ENCODE measurements at places on chromosomes 5 and 9.

DNA sequence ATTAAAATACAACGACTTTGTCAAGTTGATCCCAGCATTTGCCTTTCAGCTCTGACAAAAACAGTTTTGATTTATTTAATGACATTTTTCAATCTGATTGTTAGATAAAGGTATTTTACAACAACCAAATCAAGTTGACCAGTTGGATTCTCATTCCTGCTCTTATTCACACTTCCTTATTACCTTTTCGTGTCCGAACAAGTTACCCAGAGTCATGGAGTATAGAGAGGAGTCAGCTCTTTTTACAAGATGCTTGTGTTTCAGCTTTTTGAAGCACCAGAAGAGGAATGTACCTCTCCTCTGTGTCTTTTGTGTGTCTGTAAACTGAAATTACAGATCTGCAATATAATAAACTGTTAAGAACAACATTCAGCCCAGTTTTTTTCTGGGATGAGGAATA, 151.3 kb upstream of the TMEM161B start:
- no peak for DNase-seq

- no peak for DNase-seq
These were observed 210.1 kb downstream of the MTRR start for GRCh38 chr5:8079056-8079455.

DNA sequence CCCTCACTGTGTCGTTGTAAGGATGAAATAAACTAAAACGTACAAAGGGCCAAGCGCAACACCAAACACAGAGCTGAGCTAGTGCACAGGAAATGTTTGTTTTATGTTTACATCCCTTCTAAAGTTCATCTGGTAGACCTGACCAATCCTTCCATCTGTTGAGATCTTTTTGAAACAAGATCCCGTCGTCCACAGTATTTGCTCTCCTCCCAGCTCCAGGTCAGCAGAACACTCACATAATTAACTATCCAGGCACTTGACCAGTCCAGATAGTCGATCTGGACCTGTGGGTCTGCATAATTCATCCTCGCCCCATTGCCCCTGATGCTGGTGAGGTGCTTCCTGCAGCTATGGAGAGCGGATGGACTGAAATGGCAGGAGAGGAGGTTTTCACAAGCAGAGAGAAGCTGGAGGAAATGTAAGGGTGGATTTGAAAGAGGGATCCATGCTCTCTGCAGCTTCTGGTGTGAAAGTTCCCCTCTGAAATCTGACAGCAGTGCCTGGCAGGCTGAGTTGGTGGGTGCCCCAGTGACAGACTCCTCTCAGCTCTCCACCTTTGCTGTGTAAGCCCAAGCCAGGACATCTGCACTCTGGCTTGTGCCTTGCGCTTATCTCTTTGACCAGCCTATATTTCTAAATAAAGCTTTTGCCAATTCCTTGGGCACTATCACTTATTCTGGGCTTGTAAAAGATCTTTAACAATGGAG, 102.4 kb downstream of the TTLL11 start:
- DNase-seq, result no peak

- DNase-seq, result no peak
These were observed 35.8 kb upstream of the TGFBR1 start for GRCh38 chr9:99069075-99069474.

DNA sequence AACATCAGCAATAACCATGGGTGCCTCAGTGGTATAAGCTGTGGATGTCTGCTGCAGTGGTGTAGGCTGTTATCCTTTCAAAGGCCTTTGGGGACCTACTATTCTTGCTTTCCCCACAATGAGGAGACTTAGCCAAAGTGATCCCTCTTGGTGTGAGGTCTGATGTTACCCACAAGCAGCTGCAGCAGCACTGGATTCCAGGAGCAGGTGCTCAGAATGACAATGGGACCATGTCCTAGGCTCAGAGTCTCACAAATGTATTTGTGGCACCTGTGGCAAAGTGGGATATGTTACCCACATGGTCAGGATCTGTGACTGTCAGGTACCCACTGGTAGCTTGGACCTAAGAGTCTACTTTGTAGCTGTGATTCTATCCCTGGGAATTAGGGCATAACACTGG, 70.4 kb downstream of the RNF130 start:
- no peak for DNase-seq

DNA sequence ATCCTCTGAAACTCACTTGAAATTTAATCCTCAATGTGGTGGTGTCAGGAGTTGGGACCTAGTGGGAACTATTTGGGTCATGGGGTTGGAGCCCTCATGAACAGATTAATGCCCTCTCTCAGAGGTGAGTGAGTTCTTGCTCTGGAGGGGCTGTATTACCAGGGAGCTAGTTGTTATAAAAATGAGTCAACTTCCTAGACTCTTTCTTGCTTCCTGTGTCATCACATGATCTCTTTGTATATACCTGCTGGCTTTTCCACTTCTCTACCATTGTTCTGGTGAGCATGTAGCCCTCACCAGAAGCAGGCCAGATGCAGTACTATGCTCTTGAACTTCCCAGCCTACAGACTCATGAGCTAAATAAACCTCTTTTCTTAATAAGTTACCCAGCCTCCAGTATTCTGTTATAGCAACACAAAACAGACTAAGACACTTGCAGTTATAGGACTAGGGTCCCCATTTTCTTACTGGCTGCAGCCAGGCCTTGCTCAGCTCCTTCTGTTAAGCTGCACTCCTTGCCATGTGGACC, 127.5 kb downstream of the SUSD1 start:
- no peak for DNase-seq

DNA sequence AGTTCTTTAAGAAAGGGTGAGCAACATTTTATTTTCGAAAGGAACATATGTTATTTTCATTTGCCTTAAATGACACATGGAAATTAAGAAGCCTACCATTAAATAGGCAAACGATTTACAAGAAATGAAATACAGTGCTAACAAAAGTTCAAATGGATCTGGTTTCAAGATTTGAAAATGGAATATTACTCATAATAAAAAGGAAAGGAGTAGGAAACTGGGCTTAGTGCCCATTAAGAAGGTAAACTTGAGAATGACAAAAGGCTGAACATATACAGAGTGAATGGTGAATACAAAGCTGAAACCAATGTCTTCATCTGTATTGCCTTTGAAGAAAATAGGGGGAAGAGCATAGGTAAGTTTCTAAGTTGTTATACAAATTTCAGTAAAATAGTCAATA, 974.2 kb upstream of the C9orf72 start:
- DNase-seq, result no peak

- DNase-seq, result no peak
These were observed 1082.9 kb upstream of the SEMA6A start for GRCh38 chr5:117657541-117657940.

GRCh38 chr5:18091142-18091541, 456.9 kb downstream of the TAF11L14 start:
- DNase-seq, result no peak

GRCh38 chr5:151040211-151040747, 19.9 kb downstream of the GPX3 start:
- no peak for DNase-seq

- DNase-seq, result no peak
These were observed 616.6 kb downstream of the GABRG2 start for GRCh38 chr5:162684145-162684544.

GRCh38 chr5:53480416-53481158, at the start of gene FST:
TSS of gene FST (plus strand) at chr5:53480629. CDS start at chr5:53480792, 163 bp downstream.
- no peak for DNase-seq

- DNase-seq, result no peak
These were observed 260.8 kb upstream of the TNC start for GRCh38 chr9:115378758-115379157.

DNA sequence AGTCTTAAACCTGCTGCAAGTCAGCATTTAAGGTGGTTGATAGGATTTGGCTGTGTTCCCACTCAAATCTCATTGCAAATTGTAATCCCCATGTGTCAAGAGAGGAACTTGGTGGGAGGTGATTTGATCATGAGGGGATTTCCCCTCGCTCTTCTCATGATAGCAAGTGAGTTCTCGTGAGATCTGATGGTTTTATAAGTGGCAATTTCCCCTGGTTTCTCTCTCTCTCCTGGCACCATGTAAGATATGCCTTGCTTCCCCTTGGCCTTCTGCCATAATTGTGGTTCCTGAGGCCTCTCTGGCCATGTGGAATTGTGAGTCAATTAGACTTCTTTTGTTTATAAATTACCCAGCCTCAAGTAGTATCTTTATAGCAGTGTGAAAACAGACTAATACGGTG, 84.3 kb upstream of the SMC2 start:
- no peak for DNase-seq

DNA sequence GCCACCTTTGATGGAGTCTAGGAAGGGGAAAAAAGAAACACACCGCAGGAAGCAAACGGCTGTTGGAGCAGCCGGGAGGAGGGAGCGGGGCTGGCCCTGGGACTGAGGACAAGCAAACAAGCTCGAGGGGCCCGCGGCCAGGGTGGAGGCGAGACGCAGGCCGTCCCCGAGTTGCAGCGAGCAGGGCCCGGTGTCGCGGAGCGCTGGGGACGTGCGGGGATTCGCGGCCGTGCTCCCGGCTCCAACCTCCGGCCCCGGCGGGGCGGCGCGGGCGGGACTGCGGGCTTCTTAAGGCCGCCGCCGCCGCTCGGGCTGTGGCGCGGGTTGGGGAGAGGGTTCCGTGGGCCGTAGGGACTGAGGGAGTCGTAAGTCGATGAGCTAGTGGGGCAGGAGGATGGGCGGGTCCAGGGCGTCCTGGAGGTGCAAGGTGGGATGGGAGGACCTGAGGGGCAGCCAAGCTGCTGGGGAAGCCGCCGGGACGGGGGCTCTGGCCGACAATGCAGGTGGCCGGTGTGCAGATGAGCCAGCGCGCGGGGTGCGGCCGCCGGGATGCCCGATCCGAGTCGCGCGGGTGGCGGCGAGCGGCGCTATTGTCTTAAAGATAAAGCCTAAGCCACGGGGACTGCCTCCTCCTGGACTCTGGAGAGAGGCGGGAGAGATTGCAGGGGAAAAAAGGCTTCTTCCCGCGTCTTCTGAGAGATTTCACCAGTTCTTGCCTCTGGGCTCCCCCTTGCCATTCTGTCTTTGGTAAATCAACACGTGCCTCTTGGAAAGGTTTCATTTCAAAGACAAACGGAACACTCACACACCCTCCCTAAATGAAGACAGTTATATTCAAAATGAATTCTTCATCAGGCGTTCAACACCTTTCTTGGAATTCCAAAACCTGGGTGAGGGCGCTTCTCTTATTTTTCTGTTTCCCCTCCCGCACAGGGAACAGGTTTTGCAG, 1.6 kb upstream of the HAPLN1 start:
- DNase-seq, result no peak

GRCh38 chr5:169909945-169910344, 70.3 kb downstream of the INSYN2B start:
- no peak for DNase-seq

DNA sequence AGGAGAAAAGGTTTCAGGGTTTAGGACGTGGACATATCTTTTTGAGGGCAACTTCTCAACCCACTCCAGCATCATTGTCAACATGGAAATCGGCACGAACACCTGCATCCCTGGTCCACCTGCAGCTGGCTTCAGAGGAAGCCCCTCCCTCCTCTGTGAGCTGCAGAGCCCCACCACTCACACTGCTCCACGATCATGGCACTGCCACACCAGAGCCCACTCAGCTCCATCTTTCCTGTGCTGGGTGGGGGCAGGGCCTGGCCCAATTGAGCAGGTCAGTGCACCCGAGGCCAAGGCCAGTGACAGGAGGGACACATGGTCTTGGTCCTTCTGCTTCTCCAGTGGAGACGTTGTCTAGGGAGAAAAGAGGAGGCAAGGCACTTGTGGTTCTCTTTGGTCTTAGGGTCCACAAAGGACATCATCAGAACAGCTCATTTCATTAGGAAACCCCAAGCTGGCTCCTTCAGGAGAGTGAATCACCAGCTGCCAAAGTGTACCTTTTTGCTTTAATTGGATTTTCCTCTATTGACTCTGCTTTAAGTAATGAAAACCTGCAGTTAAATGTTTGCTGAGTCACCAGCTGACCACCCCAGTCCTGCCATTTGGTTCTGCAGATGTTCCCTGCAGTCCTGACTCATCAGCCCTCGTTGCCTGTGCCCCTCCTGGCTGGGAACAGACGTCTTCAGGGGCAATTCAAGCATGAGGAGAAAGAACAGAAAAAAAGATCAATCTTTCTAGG, 56.2 kb downstream of the UBE2QL1 start:
- no peak for DNase-seq

GRCh38 chr5:74322191-74322590, 318.3 kb downstream of the ENC1 start:
- no peak for DNase-seq

DNA sequence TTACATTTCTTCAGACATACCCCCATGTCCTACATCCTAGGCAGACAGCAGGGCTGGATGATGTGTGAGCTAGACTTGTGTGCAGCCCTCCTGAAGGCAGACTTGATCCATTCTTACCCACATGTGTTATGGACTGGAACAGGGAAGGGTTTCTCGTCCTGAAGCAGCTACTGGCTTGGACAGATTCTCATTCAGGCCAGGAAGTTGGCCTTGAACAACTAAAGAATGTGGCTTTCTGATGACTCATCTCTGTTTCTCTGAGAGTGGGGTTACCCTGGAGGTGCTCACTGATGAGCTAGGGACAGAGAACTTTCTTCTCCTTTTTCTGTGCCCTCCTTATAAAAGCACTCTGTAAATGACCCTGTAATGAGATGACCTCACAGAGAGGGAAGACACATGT, 246.5 kb downstream of the PCSK5 start:
- DNase-seq, result no peak

DNA sequence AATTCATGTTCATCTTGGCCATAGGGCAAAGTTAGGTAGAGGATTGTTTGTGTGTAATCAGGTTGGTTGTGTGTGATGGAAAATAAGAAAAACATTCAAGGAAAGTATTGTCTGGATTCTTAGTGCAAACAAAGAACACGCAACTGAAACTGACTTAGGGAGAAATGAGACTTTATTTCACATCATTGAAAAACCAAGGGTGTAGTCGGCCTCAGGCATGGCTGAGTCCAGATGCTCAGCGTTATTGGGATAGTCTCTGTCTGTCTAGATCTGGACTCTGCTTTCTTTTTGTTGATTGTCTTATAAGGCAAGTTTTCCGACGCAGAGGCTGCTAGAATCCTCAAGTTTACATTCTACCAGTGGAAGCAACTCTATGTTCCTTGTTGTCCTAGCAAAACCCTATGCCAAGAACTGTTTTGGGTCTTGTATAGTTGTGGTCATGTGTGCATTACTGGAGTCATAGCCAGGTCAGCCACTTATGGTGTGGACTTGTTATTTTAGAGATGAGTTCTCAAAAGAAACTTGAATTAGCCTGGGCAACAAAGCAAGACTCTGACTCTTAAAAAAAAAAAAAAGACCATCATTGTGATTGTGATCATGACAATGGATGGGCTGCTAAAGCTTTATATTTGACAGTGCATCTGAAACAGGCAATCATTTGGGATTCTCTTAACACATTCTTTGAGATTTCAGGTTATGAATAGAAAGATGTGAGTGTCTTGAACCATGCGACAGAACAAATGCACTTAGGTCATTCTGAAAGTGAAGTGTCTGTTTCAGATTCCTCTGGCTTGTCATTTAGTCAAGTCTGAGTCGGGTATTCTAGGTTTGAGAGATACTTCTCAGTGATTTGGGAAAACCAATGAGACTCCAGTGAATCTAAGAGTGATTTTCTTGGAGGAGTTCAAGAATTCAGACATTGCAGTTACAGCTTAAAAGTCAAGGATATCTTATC, 82.6 kb downstream of the DOCK2 start:
- DNase-seq, result no peak
